T47D (cell line): ENCODE measurements at places on chromosomes 7 and 10.
A peak's percentile ranks its signal among the peaks of the same experiment; 100 is the strongest.

DNA sequence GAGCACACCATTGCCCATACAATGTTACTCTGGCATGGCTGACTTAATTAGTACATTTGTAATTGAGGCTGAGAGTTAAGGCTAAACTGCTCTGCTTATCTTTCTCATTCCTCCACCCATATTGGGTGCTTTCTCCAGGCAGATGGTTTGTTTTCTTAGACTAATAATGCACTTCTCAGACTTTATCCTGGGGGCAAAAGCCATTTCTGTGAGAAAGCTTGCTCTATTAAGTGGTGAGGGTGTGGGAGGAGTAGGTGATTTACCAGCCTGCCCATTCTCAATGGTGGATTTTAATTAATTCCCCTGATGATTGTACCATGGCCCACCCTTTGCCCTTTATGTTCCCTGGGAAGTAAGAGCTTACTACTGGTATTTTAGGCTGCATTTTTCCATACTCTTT is 174.8 kb downstream of the FOXP2 start:
- DNase-seq: no peak

GRCh38 chr10:103080891-103081581 is 112.0 kb downstream of the NT5C2 start:
- no peak for DNase-seq

DNA sequence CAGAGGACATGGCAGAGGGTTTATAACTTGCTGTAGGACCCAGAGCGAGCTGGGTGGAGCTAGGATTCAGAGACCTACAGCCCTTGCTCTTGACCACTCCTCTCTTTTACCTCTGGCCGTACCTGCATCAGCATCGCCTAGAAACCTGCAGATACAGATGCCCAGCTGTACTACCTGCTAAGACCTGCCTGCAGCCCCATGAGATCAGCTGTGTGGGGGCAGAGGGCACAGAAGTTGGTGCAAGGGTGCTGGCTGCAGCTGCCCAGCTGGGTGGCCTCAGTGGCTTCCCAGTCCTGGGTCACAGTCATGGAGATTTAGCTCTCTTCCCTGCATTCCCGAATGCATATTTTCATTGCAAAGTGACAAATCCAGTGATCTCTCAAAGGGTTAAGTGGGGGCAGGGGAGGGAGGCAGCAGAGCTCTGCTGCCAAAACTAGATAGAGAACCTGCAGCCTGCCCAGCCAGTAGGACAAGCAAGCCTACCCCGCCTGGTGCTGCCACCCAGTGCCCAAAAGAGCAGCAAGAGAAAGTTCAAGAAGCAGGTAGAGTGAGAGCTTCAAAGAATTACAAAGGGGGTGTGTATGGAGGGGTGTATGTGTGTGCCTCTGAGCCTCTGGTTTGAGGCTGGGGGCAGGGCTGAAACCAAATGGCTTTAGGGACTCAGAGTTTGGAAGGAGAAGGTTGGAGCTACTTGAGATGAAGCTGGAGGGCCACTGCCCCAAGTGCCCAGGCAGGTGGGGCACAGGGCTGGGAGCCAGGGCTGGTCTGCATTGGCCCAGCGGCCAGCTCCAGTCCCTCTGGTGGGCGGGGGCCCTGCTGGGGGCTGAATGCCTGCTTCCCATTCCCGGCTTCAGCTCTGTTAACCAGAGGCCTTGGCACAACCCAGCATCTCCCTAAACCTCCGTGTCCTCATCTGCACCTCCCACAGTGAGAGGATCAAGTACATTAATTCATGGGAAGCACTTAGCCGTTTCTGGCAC is 6.9 kb downstream of the FAM241B start:
- DNase-seq: peak; percentile 73

DNA sequence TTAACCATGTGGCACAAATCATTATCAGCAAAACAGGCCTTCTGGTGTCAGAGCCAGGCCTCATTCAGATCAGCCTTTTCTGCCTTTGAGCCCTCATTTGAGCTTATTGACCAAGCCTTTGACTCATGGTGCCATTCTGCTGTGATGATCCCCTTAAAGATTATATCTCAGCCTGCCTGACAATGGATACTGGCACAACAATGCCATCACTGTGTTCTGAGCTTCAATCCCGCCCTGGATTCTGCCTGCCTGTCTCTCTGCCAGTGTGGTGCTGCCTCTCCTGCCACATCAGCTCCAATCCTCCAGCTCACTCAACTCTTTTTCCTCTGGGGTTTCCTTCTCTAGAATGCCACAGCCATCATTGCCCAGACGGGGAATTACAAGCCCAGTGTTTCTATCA is 52.6 kb downstream of the SRI start:
- no peak for DNase-seq

- DNase-seq: no peak
Observed at GRCh38 chr10:77383861-77384553, 253.6 kb downstream of the KCNMA1 start.

GRCh38 chr7:51255036-51255435 is 61.6 kb downstream of the COBL start:
- DNase-seq: no peak

- peak; percentile 28 for DNase-seq
Observed at GRCh38 chr7:125670926-125671572, 741.4 kb upstream of the POT1 start.

DNA sequence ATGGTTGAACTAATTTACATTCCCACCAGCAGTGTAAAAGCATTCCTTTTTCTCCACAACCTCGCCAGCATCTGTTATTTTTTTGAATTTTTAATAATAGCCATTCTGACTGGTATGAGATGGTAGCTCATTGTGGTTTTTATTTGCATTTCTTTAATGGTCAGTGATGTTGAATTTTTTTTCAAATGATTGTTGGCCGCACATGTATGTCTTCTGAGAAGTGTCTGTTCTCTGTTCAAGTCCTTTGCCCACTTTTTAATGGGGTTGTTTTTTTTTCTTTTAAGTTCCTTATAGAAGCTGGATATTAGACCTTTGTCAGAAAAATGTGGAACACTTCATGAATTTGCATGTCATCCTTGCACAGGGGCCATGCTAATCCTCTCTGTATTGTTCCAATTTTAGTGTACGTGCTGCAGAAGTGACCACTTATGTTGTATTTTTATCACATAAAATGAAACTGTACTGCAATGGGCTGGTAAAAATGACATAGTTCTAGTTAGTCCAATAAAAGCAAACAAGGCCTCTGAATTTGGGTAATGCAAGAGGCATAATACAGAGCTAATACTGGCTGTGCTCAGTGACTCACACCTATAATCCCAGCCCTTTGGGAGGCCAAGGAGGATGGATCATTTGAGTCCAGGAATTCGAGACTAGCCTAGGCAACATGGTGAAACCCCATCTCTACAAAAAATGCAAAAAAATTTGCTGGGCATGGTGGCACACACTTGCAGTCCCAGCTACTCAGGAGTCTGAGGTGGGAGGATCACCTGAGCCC is 70.3 kb downstream of the ABI1 start:
- no peak for DNase-seq

GRCh38 chr7:137850972-137851945 is 4.5 kb upstream of the DGKI start:
- no peak for DNase-seq

DNA sequence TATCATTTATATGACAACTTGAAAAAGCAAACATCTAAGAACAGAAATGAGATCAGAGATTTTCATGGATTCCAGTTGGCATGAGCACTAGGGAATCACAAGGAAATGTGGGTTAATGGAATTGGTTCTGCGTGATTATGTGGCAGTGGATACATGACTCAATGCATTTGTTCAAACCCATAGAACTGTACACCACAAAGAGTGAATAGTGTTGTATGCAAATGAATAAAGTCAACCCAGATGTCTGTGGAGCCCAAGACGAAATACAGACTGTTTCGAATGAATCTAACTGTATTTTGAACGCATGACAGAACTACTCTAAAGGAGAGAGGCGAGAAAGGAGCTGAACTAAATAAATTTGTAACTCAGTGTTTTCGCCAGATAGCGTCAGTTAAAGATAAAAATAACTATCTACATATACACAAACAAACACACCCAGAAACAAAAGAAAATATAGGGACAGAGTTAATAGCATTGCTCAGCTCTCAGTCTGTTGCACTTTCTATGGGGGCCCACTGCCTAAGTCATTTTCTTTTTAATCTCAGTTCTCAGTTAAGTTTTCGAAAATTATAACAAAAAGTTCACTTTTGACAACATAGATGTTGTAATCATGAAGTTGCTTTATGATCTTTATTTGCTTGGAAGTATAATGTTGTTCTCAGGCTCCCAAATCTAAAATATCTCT is 636.7 kb upstream of the SEMA3D start:
- DNase-seq: no peak

GRCh38 chr10:124025660-124026588 is 67.5 kb downstream of the CHST15 start:
- DNase-seq: peak; percentile 52

DNA sequence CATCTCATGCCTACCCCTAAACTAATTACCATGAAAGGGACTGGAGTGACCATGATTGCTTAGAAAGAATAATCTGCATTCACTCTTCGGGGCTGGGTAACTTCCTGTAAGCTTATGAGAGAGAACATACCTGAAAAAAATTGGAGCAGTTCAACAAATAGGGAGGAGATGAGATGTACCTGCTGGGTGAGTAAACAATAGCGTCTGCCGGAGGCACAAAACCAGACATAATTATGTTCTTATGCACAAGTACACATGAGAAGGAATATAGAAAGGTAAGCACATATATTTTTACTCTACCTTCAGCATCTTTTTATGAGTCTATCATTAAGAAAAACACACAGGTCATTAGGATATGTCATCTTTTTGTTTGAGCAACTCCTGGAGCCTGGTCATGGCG is 224.6 kb upstream of the FERD3L start:
- no peak for DNase-seq

- DNase-seq: no peak
Observed at GRCh38 chr7:93320887-93321286, 88.7 kb downstream of the VPS50 start.

GRCh38 chr10:46267132-46267985 is 19.4 kb upstream of the ANTXRL start:
- DNase-seq: no peak

GRCh38 chr10:114087655-114088054 is 44.0 kb downstream of the ADRB1 start:
- DNase-seq: no peak

GRCh38 chr10:52488606-52489485 is 174.8 kb downstream of the DKK1 start:
- DNase-seq: peak; percentile 62

DNA sequence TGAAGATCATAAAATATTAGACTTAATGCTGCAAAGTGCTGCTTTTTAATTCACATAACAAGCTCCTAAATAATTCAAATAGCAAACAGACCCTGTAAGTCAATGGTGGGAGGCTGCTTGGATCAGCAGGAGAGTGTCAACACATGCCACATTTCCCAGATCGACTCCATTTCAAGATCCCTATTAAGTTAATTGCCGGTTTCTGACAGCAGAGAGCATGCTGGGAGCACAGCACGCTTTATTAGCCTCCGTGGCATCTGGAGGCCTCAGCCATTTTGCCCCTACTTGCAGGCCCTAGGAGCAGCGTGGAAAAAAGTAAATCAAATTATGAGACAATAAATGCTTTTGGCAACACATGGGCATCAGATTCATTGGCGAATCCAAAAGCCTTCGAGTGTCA is 201.0 kb downstream of the EMX2 start:
- no peak for DNase-seq

- DNase-seq: peak; percentile 84
Observed at GRCh38 chr10:49592726-49593563, 17.2 kb upstream of the SLC18A3 start.

DNA sequence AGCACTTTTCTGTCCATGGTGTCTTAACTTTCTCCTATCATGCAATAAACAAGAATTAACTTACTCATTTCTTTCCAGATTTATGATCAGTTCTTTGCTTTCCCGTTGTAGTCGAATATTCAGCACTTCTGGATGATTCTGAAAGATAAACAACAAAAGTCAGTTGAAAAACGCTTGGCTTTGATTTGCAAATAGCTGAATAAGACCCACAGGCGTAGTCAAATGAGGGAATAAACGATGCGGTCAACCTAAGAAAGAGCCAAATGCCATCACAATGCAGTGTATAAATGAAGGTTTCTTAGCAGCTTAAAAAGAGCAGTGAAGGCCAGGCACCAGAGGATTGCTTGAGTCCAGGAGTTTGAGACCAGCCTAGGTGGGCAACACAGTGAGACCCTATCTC is 109.4 kb downstream of the ADAM12 start:
- DNase-seq: no peak

DNA sequence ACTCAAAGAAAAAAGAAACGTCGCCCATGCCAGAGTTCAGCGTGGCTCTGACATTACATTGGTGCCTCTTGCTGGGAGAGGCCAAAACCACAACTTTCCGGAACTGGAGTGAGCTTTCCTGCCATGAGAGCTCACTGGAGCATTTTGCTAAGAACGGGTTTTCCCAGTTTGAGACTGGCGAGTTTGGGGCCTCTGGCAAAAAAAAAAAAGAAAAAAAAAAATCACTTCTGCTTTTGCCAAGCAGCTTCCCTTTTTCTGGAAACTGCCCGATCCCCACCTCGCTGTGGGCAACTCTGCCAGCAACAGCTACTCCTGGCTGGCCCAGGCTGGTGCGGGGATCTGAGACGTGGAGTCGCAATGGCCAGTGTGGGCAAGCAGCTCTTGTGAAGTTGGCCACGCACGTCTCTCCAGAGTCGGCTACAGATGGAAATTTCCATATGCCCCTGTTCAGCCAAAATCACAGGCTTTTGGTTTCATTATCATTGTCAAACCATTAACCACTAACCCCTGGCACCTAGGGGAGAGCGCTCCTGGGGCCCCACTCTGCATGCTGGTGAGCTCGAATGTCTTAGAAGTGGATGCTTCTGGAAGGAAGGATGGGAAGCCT is 25.7 kb downstream of the PRKAG2 start:
- DNase-seq: peak; percentile 69

DNA sequence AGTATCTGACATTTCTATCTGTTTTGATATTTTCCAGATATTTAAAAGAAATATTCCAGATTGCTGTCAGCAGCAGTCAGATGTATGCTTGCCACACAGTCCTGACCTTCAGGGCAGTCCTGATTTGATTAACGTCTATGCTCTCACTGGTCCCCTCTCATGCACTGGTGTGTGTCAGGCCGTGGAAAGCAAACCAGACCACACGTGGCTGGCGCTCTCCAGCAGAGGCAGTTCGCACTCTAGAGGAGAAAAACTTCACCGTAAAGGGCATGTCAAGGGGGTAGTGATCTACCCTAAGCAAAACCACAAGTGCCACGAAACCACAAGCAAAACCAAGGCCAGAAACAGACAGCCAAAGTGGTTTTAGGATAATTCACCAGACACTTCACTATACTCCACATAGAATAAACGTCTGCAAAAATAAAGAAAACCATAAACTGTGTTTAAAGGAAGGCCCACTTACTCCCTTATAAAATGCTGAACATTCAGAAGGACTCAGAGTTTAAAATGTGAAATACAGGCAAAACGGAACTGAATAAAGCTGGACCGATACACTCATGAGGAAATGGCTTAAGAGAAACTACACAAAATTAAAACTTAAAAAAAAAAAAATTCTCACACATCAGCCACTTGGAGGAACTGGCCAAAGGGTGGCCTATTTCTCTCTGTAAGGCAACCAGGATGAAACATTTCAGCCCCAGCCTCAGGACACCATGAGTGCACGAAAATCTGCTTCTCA is 26.4 kb downstream of the PARP12 start:
- no peak for DNase-seq

GRCh38 chr10:79201706-79202105 is 132.9 kb downstream of the ZMIZ1 start:
- no peak for DNase-seq
